Kidney (tissue), 22 donors: ENCODE measurements at places on chromosomes 7 and 10. TPM values are rescaled to one million over a fixed set of nuclear protein-coding genes. Genes with fewer than 3 reads are reported as not detected.

DNA sequence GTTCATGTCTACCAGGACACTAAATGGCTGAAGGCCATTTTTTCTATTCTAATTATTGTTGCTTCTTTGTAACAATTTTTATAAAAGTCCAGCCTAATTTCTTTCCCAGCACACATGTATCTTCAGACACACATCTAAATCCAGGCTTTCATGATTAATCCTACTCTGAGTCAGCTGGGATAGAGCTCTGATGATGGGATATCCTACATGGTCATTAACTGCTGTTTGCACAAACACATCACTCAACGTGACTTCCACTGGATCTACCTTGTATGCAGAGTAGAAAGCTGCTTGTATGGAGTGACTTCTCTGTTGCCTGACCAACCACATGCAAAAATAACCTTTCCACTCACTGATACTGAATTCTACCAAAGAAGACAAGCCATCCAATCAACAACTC lies 260.9 kb downstream of the AHR start:
- H3K27me3 ChIP-seq: no peaks in the 10 kb centered on the region
- no peak for DNase-seq
- H3K4me3 ChIP-seq: no peak overlapping the region
- no peaks in the 10 kb centered on the region for H3K36me3 ChIP-seq

GRCh38 chr7:105277341-105277740 lies 111.4 kb downstream of the SRPK2 start:
- no peak overlapping the region for H3K4me3 ChIP-seq
- no peaks in the 10 kb centered on the region for H3K36me3 ChIP-seq
- H3K27me3 ChIP-seq: no peaks in the 10 kb centered on the region
- DNase-seq: no peak
- no peak overlapping the region for H3K27ac ChIP-seq

SSC4D gene
- total RNA-seq: 2.1 TPM

RPEL1 gene
- not detected for total RNA-seq
